ENCODE measurements at places on chromosomes 12 and 14. TPM values are rescaled to one million over a fixed set of nuclear protein-coding genes. Genes with fewer than 3 reads are reported as not detected.

OR4Q2 gene
- not detected for total RNA-seq

VWF gene
- 53.7 TPM for total RNA-seq

NAV3 gene
- total RNA-seq, result 0.52 TPM

BCL7A gene
- total RNA-seq, result 2.3 TPM

P2RX7 gene
- 4.1 TPM for total RNA-seq

GIT2 gene
- total RNA-seq, result 16.3 TPM

NTF3 gene
- 2.0 TPM for total RNA-seq

DCN gene
- 57.4 TPM for total RNA-seq

Data from esophagus mucosa (tissue), 1 donor.